ENCODE measurements at places on chromosomes 5 and 9.

- no peak for DNase-seq
Measured at GRCh38 chr9:35906923-35907699, 1.1 kb downstream of the HRCT1 start.

GRCh38 chr5:54659700-54660131 lies 142.2 kb downstream of the SNX18 start:
- DNase-seq = no peak

- DNase-seq = no peak
Measured at GRCh38 chr9:21119093-21119770, 22.4 kb downstream of the IFNW1 start.

- DNase-seq = no peak
Measured at GRCh38 chr9:36134761-36135505, 1.6 kb upstream of the GLIPR2 start.

- no peak for DNase-seq
Measured at GRCh38 chr5:64742821-64743220, 25.7 kb downstream of the SREK1IP1 start.
